Stimulated activated CD8-positive, alpha-beta memory T cell treated with anti-CD3 and anti-CD28 coated beads, Interleukin-7, amount 100 ng/mL, for 24 hours (primary cell): ENCODE measurements at places on chromosomes 1 and 21.

DNA sequence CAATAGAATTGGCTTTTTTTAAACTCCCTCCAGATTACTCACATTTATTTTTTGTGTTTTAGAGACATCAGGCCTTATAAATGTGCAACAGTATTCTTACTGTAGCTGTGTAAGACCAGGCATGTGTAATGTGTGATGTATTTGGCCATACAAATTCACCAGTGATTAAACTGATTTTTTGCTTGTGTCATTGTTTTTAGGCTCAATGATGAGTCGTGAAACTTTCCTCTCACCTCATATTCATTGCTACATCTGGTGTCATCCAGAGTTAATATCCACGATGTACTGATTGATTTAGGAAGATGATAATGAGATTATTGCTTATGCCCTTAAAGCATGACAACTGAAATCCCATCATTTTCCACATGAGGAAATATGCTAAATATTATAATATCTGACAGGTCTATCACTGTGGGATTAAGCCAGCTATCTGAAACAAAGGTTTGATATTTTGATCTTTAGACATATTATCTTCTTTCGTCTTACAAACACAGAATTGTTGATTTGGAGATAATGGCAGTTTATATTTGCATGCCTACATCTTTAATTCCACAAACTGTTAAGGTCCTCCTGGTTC is 487.9 kb downstream of the PTBP2 start:
- DNase-seq = no peak

DNA sequence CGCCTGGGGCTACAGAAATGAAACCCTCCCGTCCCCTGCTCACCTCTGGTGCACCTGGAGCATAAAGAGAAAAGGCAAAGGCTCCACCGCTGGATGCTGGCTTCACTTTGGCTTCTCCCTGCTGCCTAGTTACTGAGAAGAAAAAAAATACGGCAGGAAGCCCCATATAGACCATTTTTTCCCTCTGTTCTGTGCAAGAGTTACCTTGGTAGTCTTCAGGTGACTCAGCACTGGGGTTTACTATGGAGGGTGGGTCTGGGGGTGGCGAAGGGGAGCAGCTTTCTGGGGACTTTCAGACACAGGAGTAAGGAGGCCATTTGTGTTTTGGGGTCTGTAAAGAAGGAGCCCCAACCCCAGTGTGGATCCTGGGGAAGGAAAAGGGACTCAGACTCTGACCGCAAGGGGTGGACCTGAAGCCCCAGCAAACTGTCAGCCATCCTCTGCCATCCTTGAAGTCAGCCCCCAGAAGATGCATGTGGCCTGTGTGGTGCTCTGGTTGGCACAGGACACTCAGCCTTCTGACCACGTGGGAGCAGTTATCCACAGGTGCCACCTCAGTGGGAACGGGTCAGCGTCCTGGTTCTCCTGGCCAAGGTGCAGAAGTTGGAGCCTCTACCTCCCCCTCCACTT is 25.9 kb upstream of the EPS8L3 start:
- no peak for DNase-seq

DNA sequence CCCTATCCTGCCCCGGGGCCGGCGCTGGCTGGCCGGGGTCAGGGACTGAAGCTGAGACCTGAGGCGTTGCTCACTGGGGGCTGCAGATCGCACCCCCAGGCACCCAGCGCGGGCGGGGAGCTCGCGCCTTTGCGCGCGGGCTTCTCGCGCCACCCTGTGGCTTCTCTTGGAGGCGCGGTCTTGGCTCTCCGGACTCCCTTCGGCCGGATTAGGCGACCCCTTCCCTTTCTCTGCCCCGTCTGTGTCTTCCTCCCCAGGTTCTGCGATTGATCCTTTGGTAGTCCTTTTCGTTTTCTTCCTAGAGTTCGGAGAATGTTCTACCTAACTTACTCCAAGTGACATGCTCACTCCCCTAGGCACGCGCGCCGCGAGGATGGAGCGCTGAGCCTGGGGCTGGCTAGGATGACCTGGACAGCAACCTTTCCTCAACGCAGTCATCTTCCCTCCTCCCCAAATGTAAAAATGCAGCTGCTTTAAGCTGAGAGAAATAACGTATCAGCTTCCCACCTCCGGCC is 495 bp upstream of the NTRK1 start:
- DNase-seq = peak; percentile 22

DNA sequence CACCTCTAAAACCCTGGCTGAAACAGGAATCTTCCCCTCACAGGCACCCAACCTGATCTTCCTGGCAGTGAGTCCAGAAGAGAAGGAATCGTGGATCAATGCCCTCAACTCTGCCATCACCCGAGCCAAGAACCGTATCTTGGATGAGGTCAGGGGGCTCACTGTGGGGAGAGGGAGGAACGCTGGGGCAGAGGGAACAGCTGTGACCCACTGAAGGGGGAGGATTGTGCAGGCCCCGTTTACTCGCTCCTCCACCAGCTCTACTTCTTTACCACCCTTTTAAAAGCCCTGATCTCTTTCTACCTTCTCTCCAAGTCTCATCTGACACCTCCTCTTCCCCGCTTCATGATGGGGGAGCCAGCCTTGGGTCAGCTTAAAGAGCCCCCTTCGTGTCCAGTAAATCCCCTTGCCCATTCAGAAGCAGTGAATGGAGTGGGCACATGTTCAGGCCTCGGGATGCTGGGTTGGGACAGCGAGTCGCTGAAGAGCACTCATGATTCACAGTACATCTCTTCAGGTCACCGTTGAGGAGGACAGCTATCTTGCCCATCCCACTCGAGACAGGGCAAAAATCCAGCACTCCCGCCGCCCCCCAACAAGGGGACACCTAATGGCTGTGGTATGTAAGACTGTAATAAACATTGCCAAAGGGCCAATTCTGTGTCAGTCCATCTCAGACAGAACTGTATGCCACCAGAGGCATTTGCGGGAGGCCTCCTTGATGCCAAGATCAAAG is 7.3 kb downstream of the PLEKHO1 start:
- DNase-seq = no peak

- DNase-seq = no peak
Observed at GRCh38 chr1:158611916-158612315, 6.8 kb downstream of the OR10Z1 start.

GRCh38 chr21:15688016-15688415 is 41.8 kb upstream of the USP25 start:
- no peak for DNase-seq

DNA sequence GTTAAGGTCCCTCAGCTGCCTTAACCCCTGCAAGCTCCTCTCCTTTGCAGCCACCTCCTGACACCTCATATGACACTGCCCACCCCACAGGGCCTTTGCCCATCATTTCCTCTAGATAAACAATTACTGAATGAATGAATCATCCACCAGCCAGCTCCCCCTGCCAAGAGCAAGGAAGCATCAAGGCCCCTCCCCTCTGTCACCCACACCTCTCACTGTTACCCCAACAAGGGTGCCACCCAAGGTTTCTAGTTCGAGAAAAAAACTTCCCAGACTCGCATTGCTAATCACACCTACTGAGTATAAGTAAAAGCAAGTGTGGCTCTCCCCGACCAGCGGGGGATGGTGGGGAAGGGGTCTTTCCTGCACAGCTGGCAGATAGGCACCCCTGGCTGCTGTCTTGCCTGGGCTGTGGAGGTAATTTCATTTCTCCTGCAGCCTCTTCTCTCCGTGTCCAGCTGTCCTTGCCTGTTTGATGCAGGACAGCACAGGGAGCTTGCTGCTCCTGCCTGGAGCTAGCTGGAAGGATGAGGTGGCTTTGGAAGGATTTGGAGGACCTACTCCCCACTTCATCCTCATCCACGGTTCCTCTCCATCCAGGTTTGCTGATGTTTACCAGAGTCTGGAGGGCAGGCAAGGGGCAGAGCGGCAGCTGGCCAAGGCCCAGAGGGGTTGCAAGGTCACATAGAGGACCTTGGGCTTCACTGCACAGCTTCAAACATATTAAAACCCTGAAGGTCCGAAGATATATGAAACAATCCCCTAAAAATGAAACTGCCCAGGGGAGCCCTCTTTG is 33.1 kb upstream of the LBR start:
- peak; percentile 27 for DNase-seq

DNA sequence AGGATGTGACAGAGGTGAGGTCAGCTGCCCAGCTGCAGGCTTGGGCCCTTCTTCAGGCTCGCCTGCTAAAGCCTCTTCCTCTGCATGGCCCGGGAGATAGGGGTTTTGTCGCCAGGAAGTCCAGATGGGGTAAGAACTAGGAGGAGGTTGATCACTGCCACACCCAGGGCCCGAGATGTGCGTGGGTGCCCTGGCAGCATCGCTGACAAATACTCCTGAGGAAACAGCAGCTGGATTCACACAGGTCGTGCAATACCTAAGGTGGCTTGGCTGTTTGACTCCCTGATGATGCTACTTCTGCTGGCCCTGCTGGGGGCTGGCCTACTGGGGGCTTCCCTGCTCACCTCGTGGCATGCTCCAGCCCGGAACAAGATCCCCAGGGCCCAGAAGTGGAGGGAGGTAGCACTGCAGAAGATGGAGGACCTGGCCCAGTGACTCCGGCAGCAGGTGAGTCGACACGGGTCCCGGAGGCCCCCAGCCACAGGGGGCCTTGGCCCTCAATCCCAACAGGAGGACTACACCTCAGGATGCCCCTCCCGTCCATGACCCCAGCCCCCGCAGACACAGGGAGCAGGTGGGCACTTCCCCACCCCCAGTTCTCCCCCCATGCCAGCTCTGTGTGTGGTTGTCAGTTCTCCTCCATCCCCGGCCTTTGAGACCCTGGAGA is 29.6 kb downstream of the FAAH start:
- DNase-seq = no peak

GRCh38 chr1:59688976-59689375 is 125.8 kb upstream of the HOOK1 start:
- no peak for DNase-seq

DNA sequence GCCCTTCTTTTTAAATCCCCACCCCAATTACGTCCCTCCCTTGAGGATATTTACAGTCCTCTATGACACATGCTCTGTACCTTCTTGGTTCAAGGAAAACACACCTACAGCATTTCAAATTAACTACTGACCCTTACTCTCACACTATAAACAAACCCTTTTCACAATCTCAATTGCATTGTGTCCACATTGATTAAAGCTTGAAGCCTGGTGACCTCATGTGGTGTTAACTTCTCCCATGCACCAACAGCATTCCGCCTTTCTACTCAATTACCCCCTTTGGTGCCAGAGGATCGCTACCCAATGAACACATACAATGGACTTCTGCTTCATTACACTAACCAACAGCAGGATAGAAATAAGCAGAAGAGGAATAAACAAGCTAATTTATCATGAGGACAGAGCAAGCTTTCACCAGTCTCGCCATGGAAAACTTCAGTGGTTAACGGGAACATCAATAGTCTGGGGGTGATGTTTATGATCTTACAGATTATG is 15.2 kb downstream of the WLS start:
- DNase-seq = no peak

- no peak for DNase-seq
Observed at GRCh38 chr1:40078512-40079333, 18.3 kb downstream of the PPT1 start.

- no peak for DNase-seq
Observed at GRCh38 chr1:44405031-44405797, at the start of gene RNF220. Gene RNF220, plus strand, starts transcription at chr1:44405255.

DNA sequence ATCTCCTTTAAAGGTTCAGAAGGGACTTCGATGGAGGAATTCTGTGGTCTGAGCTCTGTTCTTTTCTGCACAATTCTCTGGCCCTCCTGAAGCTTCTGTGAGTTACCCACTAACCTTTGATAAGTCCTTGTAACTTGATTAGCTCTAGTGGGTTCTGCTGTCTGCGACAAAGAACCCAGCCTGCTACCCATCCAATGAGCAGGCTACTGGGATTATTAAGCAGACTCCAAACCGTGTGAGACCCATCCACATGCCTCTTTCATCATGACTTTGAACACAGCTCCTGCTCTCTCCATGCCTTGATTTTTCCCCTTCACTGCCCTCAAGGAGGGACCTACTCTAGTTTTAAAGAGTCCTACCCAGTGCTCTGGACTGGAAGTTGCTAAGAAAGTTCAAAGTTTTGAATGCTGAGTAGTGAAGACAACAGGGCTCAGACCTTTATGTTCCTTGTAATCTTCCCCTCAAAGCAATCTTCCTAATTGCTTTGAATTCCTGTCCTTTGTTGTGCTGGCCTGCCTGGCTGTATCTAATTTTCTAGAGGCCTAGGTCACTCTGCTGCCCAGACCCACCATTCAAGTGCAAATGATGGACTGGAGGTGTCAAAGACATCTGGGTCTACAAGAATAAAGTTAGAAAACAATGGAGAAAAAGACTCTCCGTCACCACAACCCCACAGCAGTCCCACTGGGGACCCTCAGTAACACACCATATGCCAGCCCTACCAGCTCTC is 146.9 kb downstream of the RHOU start:
- DNase-seq = no peak

DNA sequence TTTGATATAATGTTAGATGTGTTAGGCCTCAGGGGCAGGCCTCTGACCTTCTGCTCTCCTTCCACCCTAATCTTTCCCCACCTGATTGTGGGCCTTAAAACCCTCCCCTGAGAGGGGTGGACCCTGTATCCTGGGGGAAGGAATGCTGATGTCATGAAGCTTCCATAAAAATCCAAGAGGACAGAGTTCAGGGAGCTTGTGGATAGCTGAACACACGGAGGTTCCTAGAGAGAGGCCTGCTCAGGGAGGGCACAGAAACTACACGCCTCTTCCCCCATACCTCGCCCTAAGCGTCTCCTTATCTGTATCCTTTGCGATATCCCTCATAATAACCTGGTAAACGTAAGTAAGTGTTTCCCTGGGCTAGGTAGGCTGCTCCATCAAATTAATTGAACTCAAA is 4.3 kb downstream of the MFN2 start:
- no peak for DNase-seq

DNA sequence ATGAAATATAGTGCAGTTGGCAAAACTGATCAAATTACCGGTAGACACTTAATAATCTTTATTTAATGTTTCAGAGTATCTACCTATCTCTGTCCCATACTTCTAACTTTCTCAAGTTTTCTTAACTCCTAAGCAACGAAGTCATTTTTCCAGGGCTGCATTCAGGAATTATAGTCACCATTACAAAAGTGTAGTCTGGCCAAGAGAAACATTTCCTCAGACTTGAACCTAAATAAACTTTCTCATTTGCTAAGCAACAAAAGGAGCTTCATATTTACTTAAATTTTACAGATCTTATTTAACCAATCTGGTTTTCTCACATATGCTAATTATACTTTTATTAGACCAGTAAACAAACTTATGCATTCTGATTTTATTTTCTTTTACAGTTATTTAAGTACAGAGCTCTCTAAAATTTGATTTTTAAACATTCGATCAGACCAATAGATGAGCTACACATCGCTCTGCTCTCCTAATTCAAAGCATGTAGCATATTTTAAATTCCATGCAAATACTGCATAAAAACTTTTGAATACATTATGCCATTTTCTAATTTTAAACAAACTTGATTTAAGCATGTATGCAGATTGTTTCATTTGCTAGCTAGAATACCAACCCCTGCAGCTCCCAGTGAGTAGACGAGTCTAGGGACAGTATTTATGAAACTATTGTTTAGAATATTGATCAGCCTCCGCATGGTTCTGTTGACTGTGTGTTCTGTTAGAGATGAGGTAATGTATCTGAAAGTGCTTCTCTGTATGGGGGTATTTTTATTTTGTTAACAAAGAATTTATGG is 201.4 kb downstream of the CHRM3 start:
- no peak for DNase-seq

- DNase-seq = no peak
Observed at GRCh38 chr1:183757061-183757460, 47.9 kb upstream of the RGL1 start.

- DNase-seq = no peak
Observed at GRCh38 chr1:193293726-193294125, 107.3 kb upstream of the B3GALT2 start.
